ENCODE measurements at places on chromosomes 4 and X.
A peak's percentile ranks its signal among the peaks of the same experiment; 100 is the strongest.

- DNase-seq = no peak
These were observed 16.8 kb downstream of the POLR2B start for GRCh38 chr4:56995525-56995924.

DNA sequence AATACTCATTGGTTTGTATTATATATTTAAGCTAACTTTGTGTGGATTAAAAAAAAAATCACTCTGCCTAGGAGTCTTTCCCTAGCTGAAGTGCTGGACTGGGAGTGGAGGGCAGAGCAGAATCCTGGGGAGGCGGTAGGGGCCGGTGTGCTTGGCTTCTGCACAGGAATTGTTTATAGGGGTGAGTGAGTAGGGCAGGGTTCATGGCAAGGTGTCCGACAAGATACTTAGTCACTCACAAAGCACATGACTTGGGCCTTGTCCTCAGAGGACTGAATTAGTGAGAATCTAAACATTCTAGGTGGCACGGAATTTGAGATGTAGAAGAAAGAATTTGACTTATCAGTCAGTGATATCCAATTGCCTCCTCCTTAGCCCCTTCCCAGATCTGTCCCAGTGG lies 32.2 kb downstream of the FNIP2 start:
- DNase-seq = no peak

GRCh38 chrX:154308108-154308946 lies 12.7 kb downstream of the TKTL1 start:
- DNase-seq = peak; percentile 61

GRCh38 chr4:18859468-18859867 lies 837.9 kb upstream of the LCORL start:
- DNase-seq = no peak

- no peak for DNase-seq
These were observed 164.6 kb downstream of the DHRSX start for GRCh38 chrX:2336181-2336580.

Measured in OCI-LY7 (cell line).